DMS 273 treated with DMSO at 0.1 percent for 48 hours (cell line): ENCODE measurements at places on chromosomes 3 and 15.
A peak's percentile ranks its signal among the peaks of the same experiment; 100 is the strongest.

- DNase-seq, result no peak
Measured at GRCh38 chr3:176741664-176742047, 455.6 kb downstream of the TBL1XR1 start.

GRCh38 chr3:37991823-37992222 is 1.2 kb downstream of the VILL start:
- no peak for DNase-seq

- peak; percentile 81 for DNase-seq
Measured at GRCh38 chr3:141050576-141051442, at the start of gene SPSB4. SPSB4 (plus strand) TSS chr3:141051347; CDS start chr3:141066105, 14,758 bp downstream.

- DNase-seq, result no peak
Measured at GRCh38 chr3:69250014-69250413, 127.6 kb upstream of the LMOD3 start.

GRCh38 chr15:39388118-39388517 is 192.8 kb upstream of the THBS1 start:
- DNase-seq, result no peak

DNA sequence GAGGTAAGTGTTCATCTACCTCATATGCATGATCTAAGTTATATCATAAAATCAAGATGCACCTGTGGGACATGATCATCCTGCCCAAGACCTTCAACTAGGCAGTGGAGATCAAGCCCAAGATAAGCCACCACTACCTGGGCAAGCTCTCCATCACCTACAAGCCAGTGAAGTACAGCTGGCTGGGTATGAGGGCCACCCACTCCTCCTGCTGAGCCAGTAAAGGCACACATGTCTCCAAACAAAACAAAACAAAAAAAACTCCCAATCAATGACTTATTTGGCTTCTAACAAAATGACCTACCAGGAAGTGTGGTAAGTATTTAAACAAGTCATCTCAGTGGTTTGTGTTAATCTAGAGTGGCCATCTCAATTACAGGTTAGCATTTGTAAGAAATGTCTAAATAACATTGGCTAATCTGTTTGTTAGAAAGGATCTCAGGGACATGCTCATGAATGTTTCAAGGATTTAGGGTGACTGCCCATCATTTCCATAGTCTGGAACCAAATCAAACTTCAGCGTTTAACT is 3.1 kb downstream of the PAQR9 start:
- DNase-seq, result no peak
